ENCODE measurements at places on chromosomes 12 and 14.
A peak's percentile ranks its signal among the peaks of the same experiment; 100 is the strongest.

DNA sequence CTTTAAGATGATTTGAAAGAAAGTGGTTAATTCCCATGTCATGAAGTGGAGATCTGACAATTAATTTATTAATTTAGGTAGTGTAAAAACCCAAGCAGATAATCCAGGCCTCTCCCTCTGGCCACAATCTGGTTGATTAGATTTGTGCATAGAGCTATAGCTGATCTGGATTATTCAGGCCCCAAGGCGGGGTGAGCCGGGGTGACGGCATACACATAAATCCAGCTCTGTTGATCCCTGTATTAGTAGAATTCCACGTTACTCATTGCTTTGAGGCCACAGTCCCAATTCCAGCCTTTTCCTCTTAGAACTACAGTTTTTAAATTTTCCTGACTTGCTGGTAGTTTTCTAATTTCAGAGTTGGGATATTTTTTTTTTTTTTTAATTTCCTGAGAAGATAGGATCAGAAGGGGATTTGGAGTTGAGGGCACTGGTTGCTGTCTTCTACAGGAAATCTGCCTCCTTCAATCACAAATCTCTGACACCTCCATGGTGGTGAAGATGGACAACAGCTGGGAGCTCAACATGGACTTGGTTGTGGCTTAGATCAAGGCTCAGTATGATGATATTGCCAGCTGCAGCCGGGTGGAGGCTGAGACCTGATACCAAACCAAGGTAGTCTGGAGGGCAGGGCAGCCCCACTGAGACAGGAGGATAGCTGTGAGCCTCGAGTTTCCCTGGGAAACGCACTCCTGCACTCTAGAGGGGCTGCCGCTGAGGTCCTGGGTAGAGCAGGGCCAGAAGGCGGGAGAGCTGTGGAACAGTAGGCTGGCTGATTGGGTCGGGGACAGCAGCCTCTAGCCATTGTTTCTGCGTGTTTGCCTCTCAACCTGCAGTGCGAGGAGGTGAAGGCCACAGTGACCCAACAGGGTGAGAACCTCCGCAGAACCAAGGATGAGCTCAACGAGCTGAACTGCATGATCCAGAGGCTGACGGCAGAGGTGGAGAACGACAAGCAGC lies 19.4 kb downstream of the KRT85 start:
- DNase-seq: no peak

DNA sequence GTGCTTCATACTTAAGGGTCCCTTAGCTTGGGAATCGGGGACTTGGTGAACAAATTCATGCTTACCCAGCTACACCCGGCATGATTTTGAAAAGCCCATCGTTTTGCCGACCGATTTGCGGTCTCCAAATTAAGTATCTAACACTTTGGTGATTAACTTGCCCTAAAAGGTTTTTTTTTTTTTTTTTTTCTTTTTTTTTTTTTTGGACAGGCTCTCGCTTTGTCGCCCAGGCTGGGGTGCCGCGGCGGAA lies 843 bp upstream of the HSP90AA1 start:
- no peak for DNase-seq

DNA sequence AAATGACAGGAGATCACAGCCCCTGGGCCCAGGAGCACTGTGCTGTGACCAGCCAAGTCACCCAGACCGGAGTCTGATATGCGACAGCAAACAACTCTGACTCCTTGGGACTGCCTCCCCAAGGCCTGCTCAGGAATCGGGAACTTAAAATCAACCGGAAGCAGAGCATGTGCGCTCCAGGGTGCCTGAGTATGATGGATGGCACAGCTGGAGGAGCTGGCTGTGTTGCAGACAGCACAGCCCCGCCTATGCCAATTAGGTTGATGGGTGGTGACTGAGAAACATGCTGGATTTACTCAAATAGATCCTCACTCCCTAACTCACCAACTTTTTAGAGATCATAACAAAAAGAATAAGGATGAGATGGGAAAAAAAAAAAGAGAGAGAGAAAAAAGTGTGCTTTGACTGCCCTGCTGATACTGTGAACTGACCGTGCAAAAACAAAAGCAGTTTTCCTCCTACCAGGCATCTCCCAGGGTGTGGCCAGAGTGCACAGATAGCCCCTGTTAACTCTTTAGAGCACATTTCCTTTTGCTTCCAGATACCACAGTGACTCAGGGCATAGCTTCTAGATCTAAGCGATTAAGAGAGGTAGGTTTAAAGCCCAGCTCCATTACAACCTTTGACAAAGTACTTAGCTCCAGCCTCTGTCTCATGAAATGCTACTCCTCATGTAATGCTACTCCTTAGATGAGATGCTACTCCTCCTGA lies 27.4 kb upstream of the STON2 start:
- DNase-seq: no peak

DNA sequence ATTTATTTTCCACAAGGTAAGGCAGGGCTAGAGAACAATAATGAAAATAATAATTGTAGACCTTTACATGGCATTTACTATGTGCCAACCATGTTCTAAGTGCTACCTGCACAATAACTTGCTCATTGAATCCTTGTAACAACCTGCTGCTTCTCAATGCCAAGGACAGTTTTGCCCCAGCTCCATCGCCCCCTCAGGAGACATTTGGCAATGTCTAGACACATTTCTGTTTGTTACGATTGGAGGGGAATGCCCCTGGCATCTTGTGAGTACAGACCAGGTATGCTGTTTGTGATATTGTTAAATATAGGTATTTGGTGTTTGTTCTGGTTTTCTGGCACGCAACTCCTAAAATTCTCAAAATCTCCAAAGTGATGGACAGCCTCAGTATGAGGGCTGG lies 8.1 kb upstream of the ATXN2 start:
- DNase-seq: no peak

GRCh38 chr14:47490353-47490752 lies 185.1 kb downstream of the MDGA2 start:
- no peak for DNase-seq

- no peak for DNase-seq
These were observed 15.8 kb upstream of the RIOX1 start for GRCh38 chr14:73474952-73475351.

DNA sequence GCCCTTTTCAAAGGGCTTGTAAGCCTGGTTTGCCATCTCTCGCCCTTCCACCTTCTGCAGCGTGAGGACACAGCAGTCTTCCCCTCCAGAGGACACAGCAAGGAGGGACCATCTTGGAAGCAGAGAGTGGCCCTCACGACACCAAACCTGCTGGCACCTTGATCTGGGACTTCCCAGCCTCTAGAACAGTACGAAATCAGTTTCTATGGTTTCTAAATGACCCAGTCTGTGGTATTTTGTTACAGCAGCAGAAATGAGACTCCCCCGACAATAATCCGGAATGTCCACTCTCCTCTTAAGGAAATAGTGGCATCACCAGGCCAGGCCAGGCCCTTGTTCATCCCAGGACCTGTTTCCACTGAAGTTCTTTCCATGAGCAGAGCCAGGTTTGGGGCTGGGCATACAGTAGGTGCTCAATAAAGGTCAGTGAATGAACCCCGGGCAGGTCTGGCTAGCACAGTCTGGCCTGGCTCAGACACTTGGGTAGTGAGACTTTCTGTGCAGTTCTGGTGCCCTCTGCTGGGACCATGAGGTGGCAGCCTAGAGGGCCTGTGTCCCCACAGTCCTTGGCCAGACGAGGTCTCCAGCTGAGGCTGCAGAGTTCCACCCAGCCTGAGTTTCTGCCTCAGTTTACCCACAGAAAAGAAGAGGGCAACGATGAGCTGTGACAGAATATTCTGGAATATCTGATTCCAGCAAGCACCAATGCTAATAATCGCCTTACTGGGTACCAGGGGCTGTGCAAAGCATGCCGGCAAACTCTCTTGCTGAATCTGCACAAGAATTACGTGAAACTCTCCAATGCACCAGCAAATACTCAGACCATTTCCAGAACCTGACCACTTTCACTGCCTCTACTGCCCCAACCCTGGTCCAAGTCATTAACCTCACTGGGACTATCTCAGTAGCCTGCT lies 14.0 kb downstream of the ABCB9 start:
- DNase-seq: peak; percentile 71

GRCh38 chr14:59836116-59836515 lies 34.5 kb downstream of the RTN1 start:
- no peak for DNase-seq

DNA sequence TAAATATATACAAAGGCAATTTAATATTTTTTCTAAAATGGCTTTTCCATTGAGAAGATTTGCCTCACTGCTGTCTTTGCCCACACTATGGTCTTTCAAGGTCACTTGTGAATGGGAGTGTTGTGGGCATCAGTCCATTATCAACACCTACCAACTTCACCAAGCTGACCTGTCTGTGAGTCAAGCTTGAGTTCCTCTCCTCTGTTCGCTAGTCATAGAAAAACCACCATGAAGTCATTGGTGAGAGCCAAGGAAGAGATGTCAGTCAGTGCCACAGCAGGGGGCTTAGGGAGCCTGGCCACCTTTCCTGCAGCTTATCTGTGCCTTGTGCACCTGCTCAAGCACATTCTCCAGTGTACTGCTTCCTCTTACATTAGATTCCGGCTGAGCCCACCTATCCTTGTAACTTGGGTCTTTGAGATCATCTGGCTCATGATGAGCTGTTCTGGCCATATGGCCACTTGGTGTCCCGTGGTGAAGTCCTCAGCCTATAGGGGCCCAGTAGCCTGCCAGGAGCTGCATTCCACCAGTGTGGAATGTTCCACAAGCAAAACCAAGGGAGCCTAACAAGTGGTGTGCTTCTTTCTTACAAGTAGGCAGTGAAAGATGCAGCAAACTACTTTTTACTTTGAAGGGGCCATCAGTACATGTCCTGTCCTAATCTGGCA lies 80.8 kb upstream of the C12orf71 start:
- no peak for DNase-seq

- DNase-seq: no peak
These were observed 19.6 kb upstream of the MMP19 start for GRCh38 chr12:55862286-55862685.

DNA sequence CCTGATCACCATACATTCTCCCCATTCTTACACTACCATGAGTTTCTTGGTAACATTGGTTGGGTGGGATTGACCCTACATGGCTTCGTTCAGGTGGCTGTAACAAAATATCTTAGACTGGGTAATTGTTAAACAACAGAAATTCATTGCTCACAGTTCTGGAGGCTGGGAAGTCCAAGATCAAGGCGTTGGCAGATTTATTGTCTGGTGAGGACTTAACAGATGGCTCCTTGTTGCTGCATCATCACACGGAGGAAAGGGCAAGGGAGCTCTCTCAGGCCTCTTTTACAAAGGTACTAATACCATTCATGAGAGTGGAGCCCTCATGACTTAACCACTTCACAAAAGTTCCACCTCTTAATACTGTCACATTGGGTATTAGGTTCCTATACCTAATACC lies 116.7 kb upstream of the EGLN3 start:
- DNase-seq: no peak

DNA sequence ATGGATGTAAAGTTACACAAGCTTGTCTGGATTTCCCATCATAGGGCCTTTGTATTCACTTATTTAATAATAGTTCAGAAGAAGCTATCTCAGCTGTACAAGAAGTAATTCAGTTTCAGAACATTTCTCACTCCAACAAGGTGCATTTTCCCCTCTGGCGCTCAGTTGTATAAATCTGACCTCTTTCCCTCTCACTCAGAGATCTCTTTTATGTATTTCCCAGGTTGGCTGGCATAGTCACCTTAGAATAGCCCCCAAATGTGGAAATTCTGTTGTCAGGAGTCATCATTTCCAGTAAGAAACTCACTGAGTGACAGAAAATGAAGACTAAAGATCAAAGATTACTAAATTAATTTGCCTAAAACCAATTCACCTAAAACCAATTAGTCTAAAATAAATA lies 11.2 kb downstream of the AJUBA start:
- no peak for DNase-seq

- DNase-seq: no peak
These were observed 237.0 kb upstream of the TBX3 start for GRCh38 chr12:114920771-114921554.

- no peak for DNase-seq
These were observed 34.1 kb downstream of the SLCO1A2 start for GRCh38 chr12:21300632-21301031.

- no peak for DNase-seq
These were observed 53.4 kb upstream of the ABCD2 start for GRCh38 chr12:39672976-39673375.

- DNase-seq: no peak
These were observed 296.4 kb downstream of the ADAMTS20 start for GRCh38 chr12:43255522-43256111.

- DNase-seq: peak; percentile 30
These were observed 144.7 kb upstream of the CPSF6 start for GRCh38 chr12:69094606-69095216.

DNA sequence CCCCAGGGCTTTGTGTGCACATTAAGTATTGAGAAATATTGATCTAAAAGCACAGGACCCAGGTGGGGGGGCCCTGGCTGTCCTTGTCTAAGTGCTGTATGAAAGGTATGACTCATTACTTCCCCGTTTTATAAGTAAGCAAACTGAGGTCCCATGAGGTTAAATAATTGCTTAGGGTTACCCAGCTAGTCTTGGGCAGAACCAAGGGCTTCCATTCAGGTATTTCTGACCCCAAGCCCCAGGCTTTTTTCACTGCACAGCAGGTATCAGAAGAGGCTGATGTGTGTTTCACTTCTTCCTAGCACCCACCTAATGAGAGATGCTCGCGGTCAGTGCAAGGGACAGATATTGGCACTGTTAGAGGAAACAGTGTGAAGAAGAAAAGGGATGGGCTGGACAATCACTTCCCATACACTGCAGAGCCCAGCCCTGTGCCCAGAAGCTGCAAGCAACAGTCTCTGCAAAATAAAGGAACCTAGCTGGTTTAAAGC lies 4.7 kb upstream of the TC2N start:
- DNase-seq: no peak

GRCh38 chr12:93390549-93391297 lies 13.0 kb downstream of the NUDT4 start:
- no peak for DNase-seq

GRCh38 chr12:89731614-89732013 lies 23.0 kb upstream of the ATP2B1 start:
- DNase-seq: no peak

DNA sequence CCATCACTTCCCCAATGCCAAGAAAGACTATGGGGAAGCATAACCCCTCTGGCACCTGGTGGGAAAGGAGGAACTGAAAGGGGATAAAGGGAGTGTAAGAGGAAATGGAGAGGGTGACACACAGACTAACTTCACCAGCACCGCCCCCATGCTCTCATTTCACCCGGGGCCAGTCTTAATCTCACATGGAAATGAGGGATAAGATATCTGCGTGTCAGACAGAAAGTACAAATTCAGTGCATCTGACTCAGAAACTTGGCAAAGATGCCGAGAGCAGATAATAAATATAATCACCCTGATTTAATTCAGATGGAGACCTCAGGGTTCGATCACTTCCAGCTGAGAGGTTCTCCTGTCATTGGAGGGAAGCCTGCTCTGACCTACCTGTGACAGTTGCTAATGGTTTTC lies 191.6 kb downstream of the DUSP6 start:
- DNase-seq: no peak

All from putamen (tissue), 1 donor.